ENCODE measurements at places on chromosomes 12 and 14.

DNA sequence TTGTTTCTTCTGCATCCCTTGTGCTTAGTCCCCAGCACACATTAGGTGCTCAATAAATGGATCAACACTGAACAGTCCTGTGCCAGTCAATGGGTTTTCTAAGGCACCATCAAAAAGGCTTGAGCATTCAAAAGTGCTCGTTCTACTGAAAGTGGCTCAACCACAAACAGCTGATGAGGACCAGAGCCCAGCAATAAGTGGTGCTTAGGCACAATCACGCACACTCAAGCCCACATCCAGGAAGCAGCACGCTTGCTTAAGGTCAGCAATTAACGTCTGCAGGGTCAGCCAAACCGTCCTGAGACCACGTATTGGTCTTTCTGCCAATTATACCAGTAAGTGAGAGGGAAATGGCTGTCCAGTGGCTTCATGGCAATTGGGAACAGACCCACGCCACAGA, 56.5 kb downstream of the PRIMA1 start:
- no peak for DNase-seq

GRCh38 chr14:58238252-58239243, 6.1 kb upstream of the PSMA3 start:
- DNase-seq = no peak

DNA sequence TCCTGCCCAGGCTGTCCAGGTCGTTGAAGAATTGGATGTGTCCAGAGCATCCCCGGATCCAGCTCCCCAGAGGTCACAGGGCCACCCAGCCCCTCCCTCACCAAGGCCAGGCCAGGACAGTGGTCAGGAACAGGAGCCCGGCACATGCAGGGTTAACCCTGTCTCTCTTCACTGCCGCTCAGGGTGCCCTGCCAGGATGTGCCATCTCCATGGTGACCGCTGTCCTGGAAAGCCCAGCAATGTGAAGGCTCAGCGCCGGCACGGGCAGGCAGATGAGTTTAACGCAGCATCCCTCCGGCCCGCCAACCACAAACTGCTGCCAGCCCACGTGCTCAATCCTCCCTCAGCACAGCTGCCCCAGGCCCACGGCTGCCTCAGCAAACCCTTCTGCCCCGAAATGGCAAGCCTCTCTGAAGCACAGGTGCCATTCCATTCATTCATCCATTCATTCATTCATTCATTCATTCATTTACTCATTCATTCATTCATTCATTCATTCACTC, 4.4 kb downstream of the TMEM179 start:
- no peak for DNase-seq

DNA sequence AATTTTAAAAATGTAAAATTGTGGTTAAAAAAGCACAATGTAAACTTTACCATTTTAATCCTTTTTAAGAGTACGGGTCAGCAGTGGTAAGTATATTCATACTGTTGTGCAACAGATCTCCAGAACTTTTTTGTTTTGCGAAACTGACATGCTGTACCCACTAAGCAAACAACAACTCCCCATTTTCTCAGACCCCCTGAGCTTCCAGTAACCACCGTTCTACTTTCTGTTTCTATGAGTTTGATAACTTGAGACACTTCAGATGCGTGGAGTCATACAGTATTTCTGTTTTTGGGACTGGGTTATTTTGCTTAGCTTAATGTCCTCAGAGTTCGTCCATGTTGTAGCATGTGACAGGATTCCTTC, 38.0 kb downstream of the CHST11 start:
- DNase-seq = no peak
